ENCODE measurements at places on chromosomes 7 and 10. TPM values are rescaled to one million over a fixed set of nuclear protein-coding genes. Genes with fewer than 3 reads are reported as not detected.

Gene CLEC5A
- total RNA-seq: 7.5 TPM

Gene MYO3A
- total RNA-seq: 0.44 TPM

Gene CYP2E1
- total RNA-seq: 0.86 TPM

Gene SSC4D
- 1.7 TPM for total RNA-seq

Gene NYAP1
- total RNA-seq: 1.1 TPM

Gene MKI67
- 4.8 TPM for total RNA-seq

Gene TEX47
- not detected for total RNA-seq

Gene HABP2
- 0.77 TPM for total RNA-seq

Gene C10orf95
- total RNA-seq: 5.7 TPM

Gene SLC26A5
- total RNA-seq: 1.8 TPM

Gene H2BK1
- total RNA-seq: not detected

Data from lower lobe of right lung (tissue), 2 donors.